ENCODE measurements at places on chromosomes 2 and 18.

GRCh38 chr18:49167084-49167483 is 216.3 kb upstream of the SMAD7 start:
- no peaks in the 10 kb centered on the region for H3K27me3 ChIP-seq
- no peak overlapping the region for H3K4me3 ChIP-seq
- H3K36me3 ChIP-seq, result no peaks in the 10 kb centered on the region

GRCh38 chr2:174779361-174779928 is 15.2 kb upstream of the CHRNA1 start:
- H3K4me1 ChIP-seq, result peaks cover 53% of the 10 kb centered on the region
- no peak overlapping the region for H3K27ac ChIP-seq
- H3K36me3 ChIP-seq, result no peaks in the 10 kb centered on the region
- H3K27me3 ChIP-seq, result no peaks in the 10 kb centered on the region

DNA sequence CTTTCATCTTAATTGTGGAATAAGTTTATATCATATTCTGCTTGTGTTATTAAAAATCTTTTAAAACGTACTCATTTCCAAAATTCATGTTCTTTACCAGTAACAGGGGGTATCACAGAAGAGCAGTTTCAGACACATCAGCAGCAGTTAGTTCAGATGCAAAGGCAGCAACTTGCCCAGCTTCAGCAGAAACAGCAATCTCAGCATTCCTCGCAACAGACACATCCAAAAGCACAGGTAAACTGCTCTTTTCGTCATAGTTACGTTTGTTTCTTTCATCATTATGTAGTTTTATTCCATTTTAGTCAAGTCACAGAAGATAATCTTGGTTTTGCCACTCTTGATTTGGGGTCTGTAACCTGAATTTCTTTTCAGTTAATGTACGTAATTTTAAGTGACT is 93.5 kb upstream of the KIF5C start:
- no peak for DNase-seq
- no peaks in the 10 kb centered on the region for H3K4me1 ChIP-seq
- H3K27me3 ChIP-seq, result no peaks in the 10 kb centered on the region
- H3K4me3 ChIP-seq, result no peak overlapping the region
- no peak overlapping the region for H3K27ac ChIP-seq
- peaks cover 29% of the 10 kb centered on the region for H3K36me3 ChIP-seq

DNA sequence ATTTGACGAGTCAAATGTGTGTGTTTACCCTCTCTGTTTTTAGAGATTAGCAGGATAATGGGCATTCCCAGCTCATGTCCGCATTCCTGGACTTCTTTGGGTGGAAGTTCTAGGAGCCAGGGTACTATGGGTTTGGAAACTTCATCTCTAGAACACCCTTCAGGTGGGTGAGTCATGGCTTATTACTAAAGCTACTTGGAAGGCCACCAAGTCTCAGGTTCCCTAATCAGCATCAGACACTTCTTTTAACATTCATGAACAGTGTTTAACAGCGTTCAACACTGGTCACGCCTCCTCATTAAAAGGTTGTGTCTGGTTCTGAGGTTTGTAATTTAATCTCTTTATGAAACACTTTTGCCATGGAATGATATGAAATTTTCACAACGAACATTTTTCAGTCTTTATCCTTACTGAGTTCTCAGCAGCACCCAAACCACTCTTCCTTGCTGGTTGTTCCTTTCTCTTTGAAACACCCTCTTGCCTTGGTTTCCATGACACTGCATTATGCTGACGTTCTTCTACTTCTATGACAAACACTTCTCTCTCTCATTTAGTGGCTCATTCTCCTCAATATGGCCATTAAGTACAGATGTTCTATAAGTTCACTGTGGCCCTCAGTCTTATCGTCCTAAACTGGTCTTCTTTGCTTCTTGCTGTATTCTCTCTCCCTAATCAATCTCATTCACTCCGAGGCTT is 49.3 kb downstream of the MMADHC start:
- no peak overlapping the region for H3K4me3 ChIP-seq
- H3K36me3 ChIP-seq, result no peaks in the 10 kb centered on the region
- no peak overlapping the region for H3K27ac ChIP-seq
- H3K4me1 ChIP-seq, result no peaks in the 10 kb centered on the region

GRCh38 chr18:22163416-22164161 is 5.8 kb upstream of the GATA6 start:
- H3K27ac ChIP-seq, result no peak overlapping the region
- DNase-seq, result no peak
- peaks cover 5% of the 10 kb centered on the region for H3K4me1 ChIP-seq
- H3K27me3 ChIP-seq, result peaks cover 55% of the 10 kb centered on the region
- H3K4me3 ChIP-seq, result no peak overlapping the region

DNA sequence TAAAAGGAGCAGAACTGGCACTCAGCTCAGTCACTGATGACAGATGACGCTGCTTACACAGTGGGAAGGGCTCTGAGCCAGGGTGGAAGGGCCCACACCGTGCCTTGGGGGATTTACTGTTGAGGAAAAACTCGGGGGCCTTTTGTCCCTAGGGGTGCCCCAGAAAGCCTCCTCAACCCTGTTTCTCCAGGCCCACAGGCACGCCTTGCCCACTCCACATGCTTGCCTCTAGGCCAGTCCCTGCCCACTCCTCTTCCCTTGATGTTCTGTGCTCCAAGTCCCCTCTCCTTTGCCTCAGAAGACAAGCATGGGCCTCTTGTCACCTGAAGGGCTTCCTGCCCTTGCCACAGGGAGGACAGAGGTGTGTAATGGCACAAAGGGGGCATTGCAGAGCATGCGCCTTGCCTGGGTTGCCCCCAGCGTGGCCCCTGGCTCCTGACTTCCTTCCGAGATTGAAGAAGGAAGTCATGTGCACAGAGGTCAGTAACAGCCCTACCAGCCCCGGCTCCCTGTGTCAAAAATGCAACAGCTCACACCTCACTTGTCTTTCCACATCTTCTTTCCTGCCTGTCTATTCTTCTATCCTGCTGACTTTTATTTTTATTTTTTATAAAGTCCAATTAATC is 65.1 kb downstream of the LIPG start:
- no peaks in the 10 kb centered on the region for H3K36me3 ChIP-seq
- no peaks in the 10 kb centered on the region for H3K27me3 ChIP-seq
- no peak for DNase-seq
- no peak overlapping the region for H3K4me3 ChIP-seq
- H3K4me1 ChIP-seq, result peaks cover 6% of the 10 kb centered on the region

DNA sequence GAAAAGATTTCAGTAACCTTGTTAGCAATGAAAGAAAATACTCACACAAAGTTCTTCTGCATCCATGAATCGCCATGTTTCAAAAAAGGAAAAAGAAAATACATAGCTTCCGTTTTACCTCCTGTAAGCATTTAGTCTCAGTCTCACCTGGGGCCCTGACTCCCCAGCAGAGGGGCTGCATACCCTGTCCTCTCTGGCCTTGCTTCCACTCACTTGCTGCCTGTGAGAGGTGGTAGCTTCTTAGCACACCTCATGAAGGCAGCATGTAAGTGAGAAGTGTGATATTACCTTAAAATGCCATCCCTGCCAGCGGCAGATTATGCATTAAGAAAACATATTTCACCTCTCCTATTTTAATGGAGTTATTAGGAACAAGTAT is 49.3 kb upstream of the ZNF385B start:
- H3K27me3 ChIP-seq, result no peaks in the 10 kb centered on the region
- H3K4me1 ChIP-seq, result no peaks in the 10 kb centered on the region
- no peak for DNase-seq
- H3K4me3 ChIP-seq, result no peak overlapping the region
- H3K27ac ChIP-seq, result no peak overlapping the region
- no peaks in the 10 kb centered on the region for H3K36me3 ChIP-seq

- H3K27ac ChIP-seq, result no peak overlapping the region
- H3K36me3 ChIP-seq, result no peaks in the 10 kb centered on the region
- H3K4me1 ChIP-seq, result no peaks in the 10 kb centered on the region
- H3K27me3 ChIP-seq, result no peaks in the 10 kb centered on the region
- no peak for DNase-seq
These were observed 90.3 kb upstream of the SNTG2 start for GRCh38 chr2:860259-860855.

GRCh38 chr2:236748801-236749200 is 179.2 kb downstream of the ACKR3 start:
- no peaks in the 10 kb centered on the region for H3K27me3 ChIP-seq
- no peaks in the 10 kb centered on the region for H3K36me3 ChIP-seq
- H3K4me1 ChIP-seq, result no peaks in the 10 kb centered on the region
- H3K27ac ChIP-seq, result no peak overlapping the region
- no peak for DNase-seq

DNA sequence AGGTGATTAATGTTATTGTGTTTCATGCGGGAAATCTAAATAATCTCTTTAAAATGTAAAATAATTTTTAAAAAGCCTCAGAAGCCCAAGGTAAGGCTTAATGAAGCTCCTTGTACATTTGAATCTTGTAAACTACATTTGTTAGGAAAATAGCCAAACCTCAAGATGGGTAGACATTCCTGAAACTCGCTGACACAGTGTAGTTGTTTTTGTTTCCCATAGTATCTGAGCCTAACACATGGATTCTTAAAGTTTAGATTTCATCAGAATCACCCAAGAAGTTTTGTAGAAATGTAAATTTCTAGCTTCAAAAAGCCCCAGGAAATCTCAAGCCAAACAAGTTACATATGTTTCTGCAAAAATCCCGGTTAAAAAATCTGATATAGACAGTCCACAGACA is 1221.1 kb upstream of the ACVR2A start:
- no peaks in the 10 kb centered on the region for H3K36me3 ChIP-seq
- no peaks in the 10 kb centered on the region for H3K27me3 ChIP-seq
- no peak for DNase-seq
- H3K4me3 ChIP-seq, result no peak overlapping the region

- H3K27me3 ChIP-seq, result no peaks in the 10 kb centered on the region
- H3K27ac ChIP-seq, result no peak overlapping the region
- H3K4me3 ChIP-seq, result no peak overlapping the region
- no peaks in the 10 kb centered on the region for H3K4me1 ChIP-seq
- DNase-seq, result no peak
These were observed 29.0 kb downstream of the LINC00305 start for GRCh38 chr18:64119916-64120315.

- no peak for DNase-seq
- H3K36me3 ChIP-seq, result no peaks in the 10 kb centered on the region
- H3K27ac ChIP-seq, result no peak overlapping the region
- no peaks in the 10 kb centered on the region for H3K4me1 ChIP-seq
- H3K27me3 ChIP-seq, result peaks cover 2% of the 10 kb centered on the region
These were observed 49.1 kb upstream of the SLC14A2 start for GRCh38 chr18:45566025-45566740.

GRCh38 chr2:199303728-199304177 is 154.0 kb downstream of the SATB2 start:
- H3K27ac ChIP-seq, result no peak overlapping the region
- no peaks in the 10 kb centered on the region for H3K36me3 ChIP-seq
- no peak overlapping the region for H3K4me3 ChIP-seq

GRCh38 chr2:71417300-71418202 is 35.8 kb upstream of the DYSF start:
- no peak overlapping the region for H3K27ac ChIP-seq
- H3K4me1 ChIP-seq, result no peaks in the 10 kb centered on the region
- peak; percentile 26 for DNase-seq
- no peaks in the 10 kb centered on the region for H3K27me3 ChIP-seq
- peaks cover 8% of the 10 kb centered on the region for H3K36me3 ChIP-seq
- peak overlapping the region; percentile 10 for H3K4me3 ChIP-seq
